Left cardiac atrium (tissue), 4 donors: ENCODE measurements at places on chromosomes 6 and 20.

DNA sequence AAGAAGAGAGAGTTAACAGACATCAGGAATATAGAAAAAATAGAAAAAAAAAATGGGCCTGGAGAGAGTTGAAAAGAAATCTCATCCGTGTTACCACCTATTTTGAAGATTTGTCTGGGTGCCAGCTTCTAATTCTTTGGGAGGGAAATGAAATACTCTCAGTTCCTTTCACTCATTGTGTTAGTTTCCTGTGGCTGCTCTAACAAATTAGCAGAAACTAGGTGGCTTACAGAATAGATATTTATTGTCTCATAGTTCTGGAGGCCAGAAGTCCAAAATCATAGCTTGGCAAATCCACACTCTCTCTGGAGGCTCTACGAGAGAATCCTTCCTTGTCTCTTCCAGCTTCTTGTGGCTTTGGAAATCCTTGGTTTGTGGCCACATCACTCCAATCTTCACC lies 225.1 kb upstream of the BTBD3 start:
- DNase-seq: no peak

DNA sequence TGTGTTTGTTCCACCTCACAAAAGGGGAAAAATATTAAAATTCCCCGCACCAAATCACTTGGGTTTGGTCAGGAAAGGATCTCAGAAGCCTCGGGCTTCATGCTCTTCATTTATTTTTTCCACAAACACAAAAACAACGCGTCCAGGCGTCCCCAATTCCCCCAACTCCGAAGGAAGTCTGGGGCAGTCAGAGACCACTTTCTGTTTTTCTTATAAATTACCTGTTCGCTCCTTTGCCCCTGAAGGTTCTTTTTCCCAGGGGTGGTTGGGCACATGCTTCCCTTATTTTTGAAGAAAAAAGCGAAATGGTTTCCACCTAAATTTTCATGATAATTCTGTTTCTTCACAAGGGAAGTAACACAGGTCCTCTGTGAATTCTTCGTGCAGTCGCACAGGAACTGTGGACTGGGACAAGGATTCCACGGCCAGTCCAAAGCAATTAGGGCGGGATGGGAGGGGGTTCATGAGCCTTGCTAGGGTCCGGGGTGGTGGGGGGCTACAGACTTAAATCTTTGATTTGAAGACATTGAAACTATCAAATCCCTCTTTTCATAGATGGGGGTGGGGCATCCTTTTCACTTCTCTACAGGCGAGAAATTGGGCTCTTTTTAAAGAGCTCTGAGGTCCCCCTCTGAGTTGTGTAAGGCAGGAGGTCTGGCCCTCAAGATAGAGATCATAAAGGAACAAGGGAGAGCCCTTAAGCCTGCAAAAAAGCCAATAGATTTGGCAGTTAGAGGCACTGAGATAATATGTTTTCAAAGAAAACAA lies 30.5 kb upstream of the HFE start:
- DNase-seq: peak; percentile 31

DNA sequence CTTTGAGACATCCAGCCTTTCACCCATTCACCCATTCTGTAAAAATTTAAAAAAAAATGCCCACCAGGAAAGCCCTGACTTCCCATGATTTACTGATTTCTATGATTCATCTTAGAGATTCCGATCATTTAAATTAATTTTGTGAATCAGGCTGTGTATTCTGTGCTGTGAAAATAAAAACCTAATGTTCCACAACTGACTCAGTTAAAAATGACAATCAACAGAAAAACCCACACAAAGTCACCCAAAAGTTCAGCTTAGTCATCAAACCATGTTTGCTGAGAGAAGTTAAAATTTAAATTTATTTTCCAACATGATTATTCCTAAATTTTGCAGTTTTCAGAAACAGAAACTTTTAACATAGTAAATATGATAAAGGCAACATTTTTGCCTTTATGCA lies 509.9 kb downstream of the TENT5A start:
- DNase-seq: no peak

GRCh38 chr6:16625291-16626265 lies 135.7 kb downstream of the ATXN1 start:
- DNase-seq: no peak
